NCI-H774 (cell line): ENCODE measurements at places on chromosomes 3 and 15.

DNA sequence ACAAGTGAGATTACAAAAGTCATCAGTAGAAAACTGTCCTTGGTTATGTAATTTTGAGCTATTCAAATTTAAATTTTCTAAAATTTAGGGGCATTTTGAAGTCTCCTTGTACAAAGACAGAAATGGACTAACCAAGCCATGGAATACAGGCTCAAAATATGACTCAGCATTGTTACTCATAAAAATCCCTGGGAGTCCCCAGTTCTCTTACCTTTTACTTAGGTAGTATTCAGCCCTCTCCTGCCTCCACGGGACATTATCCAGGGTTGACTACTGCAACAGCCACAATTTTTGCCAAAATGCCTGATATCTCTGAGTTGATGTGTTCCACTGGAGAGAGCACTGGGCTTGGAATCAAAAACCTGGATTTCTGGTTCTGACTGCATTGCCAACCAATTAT lies 25.0 kb downstream of the CLDN18 start:
- DNase-seq, result no peak

- no peak for DNase-seq
Observed at GRCh38 chr3:20141316-20141715, 44.7 kb downstream of the SGO1 start.

DNA sequence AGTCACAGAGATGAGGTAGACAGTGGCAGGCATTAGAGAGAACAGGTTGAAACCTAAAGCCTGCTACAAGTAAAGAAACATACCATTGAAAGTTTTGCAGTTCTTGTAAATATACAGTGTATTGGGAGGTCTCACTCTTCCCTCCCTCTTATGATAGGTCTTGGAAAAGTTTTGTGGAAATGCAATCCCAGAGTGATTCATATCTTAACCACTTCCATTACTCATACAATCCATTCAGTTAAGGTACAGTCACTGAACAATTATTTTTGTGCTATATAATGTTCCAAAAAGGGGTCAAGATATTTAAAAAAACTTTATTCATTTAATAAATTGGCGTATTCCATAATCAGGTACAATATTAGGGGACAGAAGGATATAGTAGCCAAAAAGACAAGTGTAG lies 737.7 kb upstream of the ALCAM start:
- DNase-seq, result no peak

GRCh38 chr3:158700559-158700958 lies 28.1 kb upstream of the LXN start:
- DNase-seq, result no peak

DNA sequence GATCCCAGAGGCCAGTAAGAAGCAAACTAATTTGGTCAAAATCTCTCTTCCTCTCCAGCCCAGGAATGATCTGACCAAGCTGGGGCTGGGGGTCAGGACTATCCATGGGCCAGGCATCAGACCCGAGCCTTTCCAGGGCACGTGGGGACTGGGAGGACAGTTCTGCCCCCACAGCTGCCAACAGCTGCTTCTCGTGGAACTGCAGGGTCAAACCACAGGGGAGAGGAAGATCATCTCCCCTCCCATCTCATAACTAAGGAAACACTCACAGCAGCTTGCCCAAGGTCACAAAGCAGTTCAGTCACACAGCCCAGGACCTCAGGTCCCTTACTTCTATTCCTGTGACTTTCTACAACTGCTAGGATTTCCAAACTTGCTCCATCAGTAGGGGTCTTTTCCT lies 47.1 kb downstream of the DAPK2 start:
- no peak for DNase-seq

GRCh38 chr3:58135712-58136543 lies 74.8 kb downstream of the DNASE1L3 start:
- DNase-seq, result no peak

DNA sequence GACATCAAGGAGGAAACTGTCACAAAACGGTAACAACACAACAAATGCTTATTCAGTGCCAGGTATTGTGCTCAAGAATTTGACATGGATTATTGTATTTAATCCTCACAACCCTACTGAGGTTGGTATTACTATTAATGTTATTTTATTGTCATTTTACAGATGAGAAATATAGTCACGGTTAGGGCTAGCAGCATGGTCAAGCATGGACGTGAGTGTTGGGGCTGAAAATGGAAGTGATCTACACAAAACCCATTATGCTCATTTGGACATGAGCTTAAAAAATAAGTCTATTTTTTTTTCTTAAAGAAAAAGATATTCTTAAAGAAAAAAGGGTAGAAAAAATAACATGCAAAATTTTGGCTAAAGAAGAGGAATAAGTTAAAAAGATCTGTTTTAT lies 141.3 kb upstream of the SOX2 start:
- no peak for DNase-seq

DNA sequence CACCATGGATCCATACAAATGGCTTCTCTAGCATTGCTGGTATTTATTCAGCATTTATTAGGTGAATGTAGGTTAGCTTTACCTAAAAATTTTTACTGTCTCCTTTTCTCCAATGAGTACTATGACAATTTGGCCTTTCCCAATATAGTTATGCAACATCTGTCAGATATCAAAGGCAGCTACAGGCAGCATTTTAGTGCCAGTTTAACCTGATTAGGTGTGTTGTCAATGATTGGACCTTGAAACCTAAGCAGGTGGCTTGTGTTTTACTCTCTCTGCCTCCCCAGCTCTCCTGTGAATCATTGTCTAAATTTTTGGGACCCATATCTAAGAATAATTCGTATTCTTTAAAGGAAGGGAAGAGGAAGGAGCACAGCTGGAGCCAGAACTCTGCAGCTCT lies 228.9 kb downstream of the KBTBD8 start:
- no peak for DNase-seq

GRCh38 chr15:69677403-69677802 lies 224.8 kb downstream of the RPLP1 start:
- DNase-seq, result no peak

DNA sequence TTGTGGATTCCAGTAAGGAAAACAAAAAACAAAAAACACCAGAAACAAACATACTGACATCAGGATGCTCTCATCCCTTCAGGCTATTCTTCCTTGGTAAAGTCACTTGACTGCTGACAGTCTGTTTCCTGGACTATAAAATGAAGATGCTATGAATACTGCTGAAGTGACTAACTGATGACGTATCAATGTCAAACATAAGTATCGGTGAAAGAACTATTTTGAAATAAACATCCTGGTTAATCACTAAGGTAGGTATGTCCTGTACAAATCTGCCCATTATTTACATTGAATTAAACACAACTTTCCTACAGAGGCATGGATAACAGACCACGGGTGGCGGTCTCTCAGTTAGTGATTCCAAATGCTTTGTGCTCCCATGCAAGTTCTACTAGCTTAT lies 45.9 kb downstream of the CHAC1 start:
- DNase-seq, result no peak

- DNase-seq, result no peak
Observed at GRCh38 chr3:139945942-139946341, 11.0 kb downstream of the CLSTN2 start.

- DNase-seq, result no peak
Observed at GRCh38 chr3:72281551-72281950, 496.6 kb upstream of the PROK2 start.

GRCh38 chr15:82698711-82699345 lies 10.8 kb downstream of the AP3B2 start:
- no peak for DNase-seq

DNA sequence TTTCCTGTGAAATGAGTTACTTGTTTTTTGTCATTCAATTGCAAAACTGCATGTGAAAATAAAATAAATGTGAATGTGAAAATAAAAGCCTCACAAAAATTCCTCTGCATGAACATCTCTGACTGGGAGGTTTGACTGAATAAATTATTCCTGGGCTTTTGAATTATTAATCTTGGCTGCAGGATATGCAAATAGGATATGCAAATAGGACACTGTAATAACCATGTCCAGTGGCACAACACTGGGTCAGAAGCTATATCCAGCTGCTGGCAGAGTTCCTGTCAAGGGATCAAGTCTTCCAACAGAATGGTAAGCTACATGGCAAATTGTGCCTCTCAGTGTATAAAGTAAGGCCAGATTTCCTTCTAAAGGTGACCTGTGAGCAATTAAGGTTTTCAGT lies at the start of gene SUCNR1:
Gene SUCNR1 (plus strand): TSS at position 246 of the 400 bp plus-strand sequence. CDS start 6,250 bp downstream, outside the sequence.
- DNase-seq, result no peak

DNA sequence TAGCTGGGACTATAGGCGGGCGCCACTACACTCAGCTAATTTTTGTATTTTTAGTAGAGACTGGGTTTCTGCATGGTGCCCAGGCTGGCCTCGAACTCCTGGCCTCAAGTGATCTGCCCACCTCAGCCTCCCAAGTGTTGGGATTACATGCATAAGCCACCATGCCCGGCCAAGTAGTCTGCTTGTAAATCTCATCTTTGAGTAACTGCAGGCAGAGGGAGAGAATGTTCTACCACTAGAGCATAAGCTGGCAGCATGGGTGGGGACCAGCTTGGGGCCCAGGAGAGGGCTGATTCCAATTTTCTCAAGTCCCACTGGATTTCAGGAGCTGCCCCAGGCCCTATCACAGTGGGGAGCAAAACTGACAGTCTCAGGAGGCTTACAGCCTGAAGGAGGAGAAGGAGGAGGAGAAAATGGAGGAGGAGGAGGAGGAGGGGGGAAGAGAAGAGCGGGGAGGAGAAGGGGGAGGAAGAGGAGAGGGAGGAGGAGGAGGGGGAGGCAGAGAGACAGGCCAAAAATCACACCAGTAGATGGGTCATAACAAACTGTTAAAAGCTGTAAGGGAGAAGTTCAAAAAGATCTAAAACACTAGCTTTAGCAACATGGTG lies 229.1 kb upstream of the IGF1R start:
- DNase-seq, result no peak

DNA sequence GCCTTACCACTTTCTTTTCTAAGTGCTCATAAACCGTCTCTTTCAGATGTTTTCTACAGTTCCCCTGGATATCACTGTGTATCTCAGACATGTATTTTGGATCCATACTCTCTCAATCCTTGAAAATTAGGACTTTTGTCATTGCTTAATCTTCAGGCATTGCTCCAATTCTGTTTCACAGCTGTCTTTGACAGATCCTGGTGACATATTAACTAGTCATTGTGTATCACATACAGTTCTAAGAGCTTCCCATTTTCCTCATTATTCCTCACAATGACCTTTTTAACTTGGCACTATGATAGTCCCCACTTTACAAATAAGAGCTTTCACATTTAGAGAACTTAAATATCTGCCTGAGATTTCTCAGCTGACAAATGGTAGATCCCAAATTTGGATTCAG lies 151.7 kb downstream of the CLSTN2 start:
- DNase-seq, result no peak

GRCh38 chr15:72838311-72838731 lies 54.8 kb upstream of the ADPGK start:
- no peak for DNase-seq

GRCh38 chr3:150227839-150228238 lies 180.3 kb upstream of the TSC22D2 start:
- peak; percentile 74 for DNase-seq

DNA sequence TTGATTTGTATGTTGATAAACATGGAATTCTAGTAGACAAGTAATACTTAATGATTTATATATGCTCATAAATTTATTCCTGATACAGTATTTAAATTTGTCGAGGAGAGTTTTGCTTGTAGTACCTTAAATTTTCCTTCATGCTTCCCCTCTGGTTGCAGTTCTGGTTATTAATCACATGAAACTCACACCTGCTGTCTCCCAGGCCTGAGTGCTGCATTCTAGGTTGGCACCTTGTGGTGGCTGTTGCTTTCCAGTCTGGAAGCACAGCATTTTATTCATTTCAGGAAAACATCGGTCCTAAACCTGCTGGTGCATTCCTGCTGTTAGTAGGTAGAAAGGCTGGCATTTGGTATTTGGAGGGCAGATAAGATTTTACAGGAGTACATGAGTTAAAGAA lies 44.9 kb downstream of the ATP1B3 start:
- no peak for DNase-seq

DNA sequence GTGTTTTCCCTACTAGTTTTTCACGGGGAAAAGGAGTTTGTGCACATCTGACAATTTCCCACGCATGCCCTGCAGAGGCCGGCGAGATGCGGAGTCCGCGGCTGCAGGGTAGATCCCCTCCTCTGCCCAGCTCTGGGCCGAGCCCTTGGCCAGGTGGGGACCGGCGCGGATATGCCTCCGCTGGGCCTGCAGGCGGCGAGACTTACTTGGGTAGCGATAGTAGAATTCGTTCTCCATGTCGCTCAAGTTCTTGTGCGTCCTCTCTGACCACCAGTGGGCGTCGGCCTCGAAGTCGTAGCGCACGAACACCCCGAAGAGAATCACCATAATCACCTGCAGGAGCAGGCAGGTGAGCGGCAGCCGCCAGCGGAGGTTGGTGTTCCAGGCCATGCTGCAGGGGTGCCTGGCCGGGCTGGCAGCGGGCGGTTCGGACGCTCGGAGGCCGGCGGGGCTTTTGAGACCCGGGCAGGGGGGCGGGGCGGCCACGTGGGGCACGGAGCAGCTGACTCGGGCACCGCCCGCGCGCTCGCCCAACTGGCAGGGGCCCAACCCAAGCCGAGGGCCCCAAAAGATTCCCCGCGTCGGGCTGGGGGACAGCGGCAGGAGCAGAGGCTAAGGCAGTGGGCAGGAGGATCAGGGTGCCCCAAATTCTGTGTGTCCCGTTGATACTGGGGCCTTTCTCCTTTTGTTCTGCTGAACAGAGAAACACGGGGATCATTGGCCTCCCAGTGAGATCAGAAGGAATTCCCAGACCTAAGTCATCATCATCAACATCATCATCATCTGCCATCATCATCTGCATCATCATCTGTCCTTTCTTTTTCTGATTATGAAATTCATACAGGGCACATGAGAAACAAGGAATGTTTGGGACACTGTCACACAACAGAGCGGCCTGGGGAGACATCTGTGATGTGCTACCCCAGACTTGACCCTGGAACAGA lies at the start of gene RHCG:
Gene RHCG (minus strand): TSS at position 429 of the 944 bp plus-strand sequence. CDS start 39 bp downstream, at position 390.
- DNase-seq, result peak; percentile 8

- no peak for DNase-seq
Observed at GRCh38 chr3:76827701-76828226, 212.1 kb upstream of the ROBO2 start.

DNA sequence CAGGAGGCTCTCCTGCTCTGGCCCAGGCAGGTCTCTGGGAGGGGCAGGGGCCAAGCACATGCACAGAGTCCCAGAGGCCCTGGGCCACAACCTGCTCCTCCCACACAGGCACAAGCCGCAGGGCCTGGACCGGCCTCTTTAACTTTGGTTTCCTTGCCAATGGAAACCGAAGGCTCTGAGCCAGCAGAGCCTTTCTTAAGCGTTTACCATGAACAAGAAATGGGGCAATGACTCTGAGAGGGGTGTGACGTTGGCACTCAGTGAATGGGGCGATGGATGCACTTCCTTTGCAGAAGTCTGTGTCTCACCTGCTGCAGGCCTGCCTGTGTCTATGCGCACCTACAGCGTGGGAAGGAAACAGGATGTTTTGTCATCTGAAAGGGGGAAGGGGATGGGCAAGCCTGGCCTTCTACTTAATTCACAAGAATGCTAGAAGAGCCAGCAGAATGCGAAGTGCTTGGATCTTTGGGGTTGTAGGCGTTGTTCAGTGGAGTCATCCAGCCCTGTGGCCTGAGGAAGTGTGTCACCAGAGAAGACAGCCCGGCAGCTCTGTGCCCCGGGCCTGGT lies 41.8 kb downstream of the IFT122 start:
- no peak for DNase-seq

- peak; percentile 66 for DNase-seq
Observed at GRCh38 chr15:63093486-63094205, 28.0 kb upstream of the LACTB start.

- DNase-seq, result no peak
Observed at GRCh38 chr3:10386121-10386520, 65.2 kb upstream of the SEC13 start.
